ENCODE measurements at places on chromosomes 11 and 22. TPM values are rescaled to one million over a fixed set of nuclear protein-coding genes. Genes with fewer than 3 reads are reported as not detected.

DNA sequence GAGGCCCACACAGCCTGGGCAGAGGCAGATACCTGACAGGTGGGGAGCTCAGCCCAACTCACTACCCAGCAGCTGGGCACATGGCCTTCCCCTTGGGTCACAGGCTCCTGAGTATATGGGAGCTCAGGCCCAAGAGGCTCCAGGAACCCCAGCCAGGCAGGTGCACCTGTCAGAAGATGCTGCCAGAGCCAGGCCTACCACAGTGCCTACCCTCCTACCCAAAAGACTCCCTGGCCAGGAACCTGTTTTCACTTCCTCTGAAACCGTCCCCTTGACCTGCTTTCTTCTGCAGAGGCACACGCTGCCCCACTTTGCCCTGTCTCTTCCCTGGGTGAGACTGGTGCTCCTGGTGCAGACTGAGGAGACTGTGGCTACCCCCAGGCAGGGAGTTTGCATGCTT, 2.9 kb downstream of the CHID1 start:
- DNase-seq = no peak

GRCh38 chr11:94794287-94795168, 26.4 kb downstream of the AMOTL1 start:
- no peak for DNase-seq

- peak; percentile 97 for DNase-seq
Measured at GRCh38 chr11:73661035-73661628, 14.8 kb downstream of the PLEKHB1 start.

DNA sequence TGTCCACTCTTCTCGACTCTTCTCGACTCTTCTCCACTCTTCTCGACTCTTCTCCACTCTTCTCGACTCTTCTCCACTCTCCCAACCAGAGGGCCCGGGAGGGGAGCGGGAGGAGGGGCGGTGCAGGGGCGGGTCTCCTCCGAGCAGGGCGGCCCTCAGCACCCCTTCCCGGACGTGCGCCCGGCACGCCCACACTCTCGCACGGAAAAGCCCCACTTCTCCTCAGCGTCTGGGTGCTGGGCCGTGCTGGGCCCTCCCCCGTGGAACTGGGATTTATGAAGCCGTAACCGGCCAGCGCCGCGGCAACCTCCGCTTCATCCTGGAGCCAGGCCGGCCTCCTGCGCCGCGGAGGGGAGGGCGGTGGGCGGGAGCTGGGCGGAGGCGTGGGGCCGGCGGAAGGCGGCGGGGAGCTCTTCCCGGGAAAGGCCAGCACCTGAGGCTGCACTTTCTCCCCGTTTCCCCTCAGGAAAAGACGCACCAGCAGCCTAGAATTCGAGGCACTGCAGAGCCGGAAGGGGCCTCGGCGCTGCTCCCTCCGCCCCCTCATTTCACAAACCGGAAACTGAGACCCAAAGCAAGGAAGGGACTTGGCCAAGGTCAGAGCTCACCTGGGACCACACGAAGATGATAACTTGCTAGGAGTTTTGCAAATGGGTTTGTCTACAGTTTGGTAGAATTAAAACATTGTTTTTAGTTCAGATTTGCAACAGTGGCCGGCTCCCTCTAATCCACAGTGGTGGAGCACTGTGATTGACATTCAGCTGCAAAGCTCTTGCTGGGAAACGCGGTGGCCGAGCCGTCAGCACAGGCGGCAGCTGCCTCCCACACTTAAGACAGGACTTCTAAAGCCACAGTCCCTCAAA, 31.6 kb upstream of the JAM3 start:
- no peak for DNase-seq

RCN1 gene
- 133 TPM for total RNA-seq

GSTT2 gene
- not detected for total RNA-seq

SYNGR1 gene
- 10.8 TPM for total RNA-seq

CNTN5 gene
- total RNA-seq = not detected

Measured in mesenteric fat pad (tissue), 1 donor.